Choroid plexus epithelial cell (primary cell): ENCODE measurements at places on chromosomes 4 and X.

GRCh38 chr4:90081432-90082144 is 45.6 kb upstream of the CCSER1 start:
- no peak for DNase-seq

GRCh38 chr4:176013476-176014247 is 52.0 kb upstream of the WDR17 start:
- DNase-seq, result no peak

DNA sequence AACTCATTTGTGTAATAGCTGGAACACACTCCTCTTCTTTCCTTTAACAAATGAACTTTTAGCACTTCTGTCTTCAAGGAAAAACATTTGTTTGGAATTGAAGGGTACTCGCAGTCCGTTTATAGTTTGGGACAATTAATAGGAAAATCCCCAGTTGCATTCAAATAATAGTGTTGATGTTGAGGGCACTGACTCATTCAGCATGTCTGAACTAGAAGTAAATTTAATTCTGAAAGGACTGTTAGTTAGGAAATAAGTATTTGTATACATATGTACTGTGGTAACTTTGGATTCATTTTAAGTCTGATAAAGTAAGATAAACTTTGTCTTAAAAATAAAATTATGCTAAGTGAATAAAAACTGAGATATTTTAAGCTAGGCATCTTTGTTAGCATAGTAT is 27.2 kb downstream of the FAM199X start:
- DNase-seq, result no peak

DNA sequence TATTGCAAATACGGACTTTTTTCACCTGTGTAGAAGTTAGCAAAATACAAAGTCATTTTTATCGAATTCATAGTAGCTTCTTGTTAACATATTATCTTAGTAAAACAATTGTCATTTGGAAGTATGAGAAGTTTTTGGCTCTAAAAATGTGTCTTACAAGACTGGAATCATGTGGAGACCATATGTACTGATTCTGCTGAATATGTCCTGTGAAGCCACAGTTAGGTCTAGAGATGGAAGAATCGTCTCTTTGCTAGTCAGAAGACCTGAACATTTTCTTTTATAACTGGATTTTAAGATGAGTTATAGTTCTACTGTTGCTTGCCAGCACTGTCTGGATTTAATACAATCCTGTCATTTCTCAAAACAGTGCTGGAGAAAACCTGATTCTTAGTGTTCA is 29.0 kb downstream of the TMEM165 start:
- DNase-seq, result no peak

GRCh38 chr4:74266081-74266480 is 42.2 kb upstream of the EPGN start:
- no peak for DNase-seq

GRCh38 chr4:44487341-44487740 is 38.7 kb upstream of the KCTD8 start:
- no peak for DNase-seq

GRCh38 chr4:5222951-5223350 is 171.7 kb downstream of the STK32B start:
- DNase-seq, result no peak

GRCh38 chr4:89528526-89529133 is 221.0 kb upstream of the GPRIN3 start:
- DNase-seq, result no peak

DNA sequence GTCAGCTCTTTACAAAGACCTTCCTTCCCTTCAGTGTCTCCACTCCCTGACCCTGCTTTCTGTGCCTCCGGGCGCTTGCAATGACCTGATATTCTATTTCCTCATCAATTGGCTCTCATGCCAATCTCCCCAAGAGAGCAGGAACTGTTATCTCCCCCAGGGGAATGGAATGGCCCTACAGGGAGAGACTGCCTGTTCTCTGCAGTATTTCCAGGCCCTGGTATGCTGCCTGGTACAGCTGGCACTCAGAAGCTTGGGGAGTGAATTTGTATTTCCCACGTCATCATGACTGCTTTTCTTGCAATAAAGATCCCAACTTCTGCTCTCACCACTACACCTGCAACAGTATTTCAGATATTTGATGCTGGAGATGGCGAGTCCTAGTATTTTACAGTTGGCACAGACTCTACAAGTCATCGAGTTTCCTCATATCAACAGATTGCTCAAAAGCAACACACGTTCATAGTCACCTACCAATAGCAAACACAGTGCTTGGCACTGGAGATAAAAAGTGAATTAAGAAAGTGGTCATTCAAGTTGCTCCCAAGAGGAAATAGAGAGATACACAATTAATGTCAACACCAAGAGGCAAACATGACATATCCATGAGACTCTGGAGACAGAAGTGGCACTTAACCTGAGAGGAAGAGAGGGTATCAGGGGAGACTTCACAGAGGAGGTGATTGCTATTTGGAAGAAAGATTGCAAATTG is 90.5 kb upstream of the EGFL6 start:
- DNase-seq, result no peak

- no peak for DNase-seq
Measured at GRCh38 chrX:21757960-21758359, at the start of gene SMPX. Gene SMPX (minus strand): TSS chrX:21758116. CDS start chrX:21754290, 3,826 bp downstream.

GRCh38 chrX:104707042-104707441 is 141.0 kb downstream of the IL1RAPL2 start:
- DNase-seq, result no peak

- no peak for DNase-seq
Measured at GRCh38 chr4:64266263-64266662, 143.0 kb downstream of the TECRL start.

DNA sequence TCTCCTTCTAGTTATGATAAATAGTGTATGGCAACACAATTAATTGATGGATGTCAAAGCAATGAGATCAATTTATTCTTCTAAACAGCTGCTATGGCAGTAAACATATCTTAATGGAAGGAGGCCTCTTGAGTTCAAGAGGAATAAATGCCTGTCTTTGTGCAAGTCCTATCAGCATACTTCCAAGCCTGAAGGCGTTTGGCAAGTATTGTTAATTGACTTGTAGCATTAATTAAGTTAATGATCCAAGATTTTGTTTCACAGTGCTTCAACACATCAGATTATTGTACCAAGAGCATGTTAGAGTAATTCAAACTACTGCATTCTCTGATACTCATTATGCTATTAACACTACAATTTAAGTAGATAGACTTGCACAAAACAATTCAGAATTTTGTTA is 144.8 kb downstream of the FAT4 start:
- no peak for DNase-seq

DNA sequence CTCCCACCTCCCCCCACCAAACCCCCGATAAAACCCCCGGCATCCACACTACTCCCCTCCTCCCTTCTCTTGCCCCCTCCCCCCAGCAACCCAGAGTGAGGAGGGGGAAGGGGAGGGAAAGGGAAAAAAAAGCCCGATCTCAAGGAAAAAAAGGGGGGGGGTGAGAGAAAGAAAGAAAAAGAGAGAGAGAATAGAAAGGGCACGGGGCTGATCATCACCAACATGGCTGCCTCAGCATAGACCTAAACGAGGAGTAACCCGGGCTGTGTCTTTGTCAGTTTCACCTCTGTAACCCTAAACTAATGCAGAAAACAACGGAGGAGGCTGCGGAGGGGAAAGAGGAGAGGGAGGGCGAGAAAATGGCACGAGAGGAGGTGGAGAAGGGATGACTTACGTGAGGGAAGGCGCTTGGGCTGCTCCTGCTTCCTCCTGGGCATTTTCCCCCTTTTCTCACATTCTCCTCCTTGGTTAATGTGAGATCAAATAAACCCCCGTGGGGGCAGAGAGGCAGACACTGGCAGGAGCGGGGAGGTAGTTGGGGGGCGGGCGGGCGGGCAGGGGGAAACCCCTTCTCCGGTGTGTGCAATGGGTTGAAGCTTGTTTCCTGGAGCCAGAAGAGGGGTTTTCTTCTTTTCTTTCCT is 532 bp downstream of the ZNF827 start:
- DNase-seq, result peak; percentile 52

- no peak for DNase-seq
Measured at GRCh38 chr4:3348621-3349020, 55.8 kb downstream of the RGS12 start.

DNA sequence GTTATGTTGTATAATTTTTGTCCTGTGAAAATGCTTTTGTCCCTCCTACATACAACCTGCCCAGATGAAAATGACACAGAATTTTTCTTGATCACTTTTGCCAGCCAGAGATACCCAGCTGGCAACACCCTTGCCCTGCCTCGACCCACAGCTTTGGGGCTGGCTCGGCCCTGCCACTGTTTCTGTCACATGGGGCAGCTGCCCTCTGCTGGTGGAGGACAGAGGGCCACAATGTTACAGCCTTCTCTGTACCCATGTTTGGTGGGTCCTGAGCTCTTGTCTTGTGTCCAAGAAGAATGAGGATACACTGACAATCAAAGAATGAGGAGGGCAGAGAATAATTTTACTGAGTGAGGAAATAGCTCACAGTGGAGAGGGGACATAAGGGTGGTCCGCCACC is 31.1 kb downstream of the BMP15 start:
- DNase-seq, result peak; percentile 0

DNA sequence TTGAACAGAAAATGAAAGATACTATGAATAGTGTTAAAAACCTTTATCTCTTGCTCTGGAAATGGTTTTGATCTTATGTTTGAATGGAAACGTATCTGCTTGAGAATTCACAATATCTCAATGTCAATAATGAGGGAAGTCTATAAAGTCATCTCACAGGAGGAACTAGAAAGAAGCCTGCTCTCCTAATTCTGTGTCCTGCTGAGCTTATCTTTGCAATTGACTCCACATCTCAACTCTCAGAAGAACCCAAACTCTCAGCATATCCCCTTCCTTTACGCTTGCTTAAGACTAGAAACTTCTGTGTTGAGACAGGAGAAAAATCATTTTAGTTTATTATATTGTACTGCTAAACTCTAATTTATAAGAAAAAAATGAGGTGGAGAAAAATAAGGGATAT is 8.3 kb upstream of the PF4V1 start:
- DNase-seq, result peak; percentile 40

- DNase-seq, result peak; percentile 81
Measured at GRCh38 chr4:156959298-156959702, 12.3 kb downstream of the PDGFC start.

DNA sequence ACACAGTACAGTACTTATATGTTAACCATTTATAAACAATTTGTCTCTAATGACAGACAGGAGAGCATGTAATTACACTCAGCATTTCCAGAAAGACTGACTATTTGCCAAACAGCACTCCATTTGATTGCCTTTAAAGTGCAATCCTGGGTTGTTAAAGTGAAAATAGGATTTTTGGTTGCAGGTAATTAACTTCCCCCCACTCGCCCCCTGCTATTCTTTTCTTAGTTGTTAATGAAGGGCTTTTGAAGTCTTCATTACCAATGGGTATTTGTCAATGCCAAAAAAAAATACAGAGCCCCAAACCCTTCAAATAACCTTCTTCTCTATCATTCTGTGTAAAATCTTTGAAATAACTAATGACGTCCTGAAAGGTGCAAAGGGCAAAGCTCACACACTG is 825.6 kb downstream of the STPG2 start:
- no peak for DNase-seq

GRCh38 chr4:152352215-152352614 is 183.7 kb downstream of the FBXW7 start:
- peak; percentile 40 for DNase-seq

- no peak for DNase-seq
Measured at GRCh38 chr4:56316011-56316650, 71.2 kb downstream of the AASDH start.

GRCh38 chrX:16848541-16848940 is 21.6 kb downstream of the RBBP7 start:
- DNase-seq, result no peak

- DNase-seq, result no peak
Measured at GRCh38 chr4:159420162-159421057, 317.5 kb downstream of the RAPGEF2 start.

DNA sequence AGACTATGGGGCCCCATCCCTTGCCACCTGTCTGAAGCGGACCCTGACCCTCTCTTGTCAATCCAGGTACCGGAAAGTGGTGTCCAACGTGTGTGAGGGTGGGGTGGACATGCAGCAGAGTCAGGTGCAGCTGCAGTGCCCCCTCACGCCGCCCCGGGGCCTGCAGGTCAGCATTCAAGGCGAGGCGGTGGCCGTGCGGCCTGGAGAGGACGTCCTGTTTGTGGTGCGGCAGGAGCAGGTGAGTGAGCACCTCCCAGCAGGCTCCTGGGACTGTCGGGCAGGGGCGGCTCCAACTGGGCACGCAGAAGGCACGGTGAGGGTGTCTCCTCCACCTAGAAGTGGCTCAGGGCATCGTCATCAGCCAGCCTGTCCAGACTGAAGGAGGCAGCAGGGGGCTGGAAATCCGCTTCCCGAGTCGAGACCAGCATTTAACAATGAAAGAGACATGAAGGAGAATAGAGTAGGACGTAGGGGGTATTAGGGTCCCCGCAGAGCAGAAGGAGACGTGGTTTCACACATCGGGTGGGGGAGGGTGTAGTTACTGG is 221.6 kb downstream of the AFAP1 start:
- DNase-seq, result no peak

GRCh38 chr4:40058854-40059253 is 2.2 kb downstream of the N4BP2 start:
- DNase-seq, result no peak

DNA sequence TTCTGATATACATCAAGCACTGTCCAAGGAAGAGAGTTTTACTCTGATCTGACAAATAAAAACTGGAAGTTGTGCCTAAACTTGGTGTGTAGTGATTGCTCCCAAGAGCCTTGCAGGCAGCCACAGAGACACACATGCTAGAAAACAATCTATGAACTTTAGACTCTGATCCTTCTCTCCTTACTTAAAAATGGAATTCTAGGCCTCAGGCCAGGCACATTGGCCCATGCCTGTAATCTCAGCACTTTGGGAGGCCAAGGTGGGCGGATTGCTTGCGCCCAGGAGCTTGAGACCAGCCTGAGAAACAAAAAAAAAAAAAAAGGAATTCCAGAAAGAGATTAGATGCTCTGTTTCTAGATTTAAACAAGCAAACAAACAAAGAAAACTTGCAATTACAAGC is 45.6 kb upstream of the S100G start:
- DNase-seq, result no peak

DNA sequence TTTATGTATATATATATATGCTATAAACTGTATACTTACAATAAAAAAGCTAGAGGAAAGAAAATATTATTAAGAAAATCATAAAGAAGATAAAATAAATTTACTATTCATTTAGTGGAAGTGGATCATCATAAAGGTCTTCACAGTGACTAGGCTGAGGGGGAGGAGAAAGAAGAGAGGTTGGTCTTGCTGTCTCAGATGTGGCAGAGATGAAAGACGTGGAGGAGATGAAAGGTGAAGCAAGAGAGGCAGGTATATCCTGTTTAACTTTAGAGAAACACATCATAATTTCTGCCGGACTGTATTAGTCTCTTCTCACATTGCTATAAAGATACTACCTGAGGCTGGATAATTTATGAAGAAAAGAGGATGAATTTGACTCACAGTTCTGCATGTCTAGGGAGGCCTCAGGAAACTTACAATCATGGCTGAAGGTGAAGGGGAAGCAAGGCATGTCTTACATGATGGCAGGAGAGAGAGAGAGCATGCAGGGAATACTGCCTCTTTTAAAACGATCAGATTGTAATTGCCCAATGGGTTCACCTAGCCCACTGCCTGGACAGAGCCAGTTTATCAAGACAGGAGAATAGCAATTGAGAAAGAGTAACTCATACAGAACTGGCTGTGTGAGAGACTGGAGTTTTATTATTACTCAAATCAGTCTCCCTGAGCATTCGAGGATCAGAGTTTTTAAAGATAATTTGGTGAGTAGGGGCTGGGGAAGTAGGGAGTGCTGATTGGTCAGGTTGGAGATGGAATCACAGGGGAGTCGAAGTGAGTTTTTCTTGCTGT is 22.1 kb upstream of the RRAGB start:
- no peak for DNase-seq

GRCh38 chr4:130029442-130029841 is 933.5 kb downstream of the C4orf33 start:
- DNase-seq, result no peak
